ENCODE measurements at places on chromosomes 16 and 17.

- no peak for DNase-seq
Measured at GRCh38 chr16:75621170-75621477, 2.0 kb downstream of the ADAT1 start.

- DNase-seq: no peak
Measured at GRCh38 chr17:82909322-82909904, 69.6 kb upstream of the ZNF750 start.

GRCh38 chr16:181565-182021 is 1.3 kb downstream of the HBQ1 start:
- peak; percentile 74 for DNase-seq

DNA sequence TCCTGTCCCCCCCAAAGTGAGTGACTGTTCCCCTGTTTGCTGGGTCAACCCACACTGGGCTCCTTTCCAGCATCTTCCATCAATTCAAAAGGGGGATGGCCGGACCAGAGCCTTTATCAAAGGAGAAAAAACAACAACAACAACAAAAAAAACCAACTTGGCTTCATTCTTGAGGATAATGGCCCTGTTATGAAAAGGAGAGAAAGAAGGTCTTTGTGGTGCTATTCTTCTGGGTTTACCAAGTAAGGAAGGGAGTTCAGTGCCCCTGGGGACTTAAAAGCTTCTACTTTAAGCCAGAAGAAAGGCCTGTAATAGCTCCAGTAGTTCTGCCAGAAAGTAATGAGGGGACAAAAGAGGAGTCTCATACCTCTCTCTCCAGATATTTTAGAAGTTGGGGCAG is 71.5 kb downstream of the RGS9 start:
- DNase-seq: no peak

- no peak for DNase-seq
Measured at GRCh38 chr16:72864130-72864833, 183.6 kb downstream of the ZFHX3 start.
